Mammary microvascular endothelial cell (primary cell): ENCODE measurements at places on chromosomes 12 and 14. TPM values are rescaled to one million over a fixed set of nuclear protein-coding genes. Genes with fewer than 3 reads are reported as not detected.

Gene RPS6KA5
- total RNA-seq, result 0.79 and 1.00 TPM in 2 replicates

Gene REP15
- 2.1 and 4.7 TPM in 2 replicates for total RNA-seq

Gene CMKLR1
- not detected in 2 replicates for total RNA-seq

Gene TAS2R30
- total RNA-seq, result 0.05 and 0.20 TPM in 2 replicates

Gene PRR4
- total RNA-seq, result 0.20 TPM in 1 of 2 replicates, not detected in the other

Gene TMEM63C
- total RNA-seq, result not detected in 2 replicates

Gene SLC25A47
- total RNA-seq, result not detected in 2 replicates
